ENCODE measurements at places on chromosomes 7 and 10. TPM values are rescaled to one million over a fixed set of nuclear protein-coding genes. Genes with fewer than 3 reads are reported as not detected.

The TRIM50 gene
- total RNA-seq: not detected

The RBM48 gene
- total RNA-seq: 7.1 TPM

The NUTM2D gene
- 6.0 TPM for total RNA-seq

The ACHE gene
- not detected for total RNA-seq

The LRRD1 gene
- total RNA-seq: not detected

The GNAT3 gene
- total RNA-seq: not detected

The GCK gene
- 0.69 TPM for total RNA-seq
